ENCODE measurements at places on chromosomes 12 and 14.
A peak's percentile ranks its signal among the peaks of the same experiment; 100 is the strongest.

DNA sequence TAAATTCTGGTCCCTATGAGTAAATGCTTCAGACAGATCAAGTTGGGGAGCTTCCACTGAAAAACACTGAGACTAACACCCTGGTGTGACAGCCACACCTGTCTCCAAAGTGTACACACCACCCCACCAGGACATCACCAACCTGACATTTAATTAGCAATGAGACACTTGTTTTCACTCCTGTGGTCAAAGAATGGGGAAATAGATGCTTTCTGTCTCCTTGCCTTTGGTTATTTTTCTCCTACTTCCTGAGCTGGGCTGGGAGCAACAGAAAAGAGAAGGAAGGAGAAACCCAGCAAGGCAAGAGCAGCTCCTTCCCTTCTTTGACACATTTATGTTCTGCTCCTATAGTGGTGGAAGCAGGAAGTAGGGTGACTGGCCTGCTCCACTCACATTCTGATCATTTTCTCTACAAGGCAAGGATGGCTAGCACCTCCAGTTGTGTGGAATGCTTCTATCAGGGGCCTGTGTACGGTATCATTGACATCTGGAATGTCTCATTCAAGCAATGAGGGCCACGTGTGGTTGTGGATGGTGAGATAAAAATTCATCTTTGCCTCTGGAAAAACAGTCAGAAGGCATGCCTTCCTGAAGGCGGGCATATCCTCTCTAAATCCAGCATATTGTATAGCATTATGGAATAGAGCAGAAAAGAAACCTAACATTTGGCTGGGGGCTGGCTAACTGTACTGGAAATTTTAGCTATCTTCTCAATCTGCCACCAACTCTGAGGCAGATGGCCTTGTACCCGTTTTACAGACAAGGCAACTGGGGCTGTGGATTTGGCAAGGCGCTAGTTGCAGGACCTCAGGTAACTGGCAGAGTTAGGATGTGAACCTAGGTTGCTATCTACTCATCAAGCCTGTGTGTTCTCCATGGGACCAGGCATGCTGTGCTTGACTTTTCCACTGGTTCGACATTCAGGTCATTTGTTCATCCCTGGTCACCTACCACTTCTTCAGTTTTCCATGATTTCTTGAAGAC, 24.8 kb upstream of the LGALS3 start:
- H3K27ac ChIP-seq, result peak overlapping the region; percentile 91
- DNase-seq, result no peak
- no peaks in the 10 kb centered on the region for H3K36me3 ChIP-seq
- H3K4me3 ChIP-seq, result no peak overlapping the region
- no peaks in the 10 kb centered on the region for H3K27me3 ChIP-seq

- no peak for DNase-seq
- no peaks in the 10 kb centered on the region for H3K36me3 ChIP-seq
- no peak overlapping the region for H3K4me3 ChIP-seq
- peaks cover 60% of the 10 kb centered on the region for H3K4me1 ChIP-seq
- H3K27ac ChIP-seq, result peak overlapping the region; percentile 90
- peaks cover 97% of the 10 kb centered on the region for H3K27me3 ChIP-seq
These were observed 1.5 kb downstream of the TTC6 start for GRCh38 chr14:37596790-37597472.

DNA sequence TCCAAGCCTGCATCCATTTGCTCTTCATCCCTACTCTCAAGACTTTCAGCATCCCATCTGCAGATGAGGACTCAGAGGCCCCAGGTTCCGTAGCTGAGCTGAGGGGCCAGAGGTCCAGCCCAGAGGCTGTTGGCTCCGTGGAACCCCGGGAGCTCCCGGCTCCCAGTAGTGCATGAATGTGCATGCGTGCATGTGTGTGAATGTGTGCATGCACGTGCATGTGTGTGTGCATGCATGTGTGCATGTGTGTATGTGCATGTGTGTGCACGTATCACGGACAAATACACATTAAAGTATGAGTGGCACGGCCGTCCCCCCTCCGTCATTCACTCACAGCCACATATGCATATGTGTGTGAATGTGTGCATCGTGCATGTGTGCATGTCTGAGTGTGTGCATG, 149.9 kb downstream of the KIF26A start:
- H3K4me1 ChIP-seq, result peaks cover 20% of the 10 kb centered on the region
- peaks cover 5% of the 10 kb centered on the region for H3K27me3 ChIP-seq
- DNase-seq, result peak; percentile 6
- no peaks in the 10 kb centered on the region for H3K36me3 ChIP-seq
- no peak overlapping the region for H3K27ac ChIP-seq

GRCh38 chr12:54840244-54840865, 14.0 kb upstream of the MUCL1 start:
- H3K4me1 ChIP-seq, result no peaks in the 10 kb centered on the region
- no peak overlapping the region for H3K4me3 ChIP-seq
- no peak for DNase-seq
- H3K27me3 ChIP-seq, result no peaks in the 10 kb centered on the region
- no peaks in the 10 kb centered on the region for H3K36me3 ChIP-seq

- no peak overlapping the region for H3K27ac ChIP-seq
- no peak overlapping the region for H3K4me3 ChIP-seq
- DNase-seq, result no peak
- no peaks in the 10 kb centered on the region for H3K36me3 ChIP-seq
- H3K27me3 ChIP-seq, result no peaks in the 10 kb centered on the region
- peaks cover 24% of the 10 kb centered on the region for H3K4me1 ChIP-seq
These were observed 66.9 kb downstream of the HMGA2 start for GRCh38 chr12:65891219-65891618.
